ENCODE measurements at places on chromosomes 5 and 9. TPM values are rescaled to one million over a fixed set of nuclear protein-coding genes. Genes with fewer than 3 reads are reported as not detected.
A peak's percentile ranks its signal among the peaks of the same experiment; 100 is the strongest.

- no peak overlapping the region for H3K27ac ChIP-seq
- no peaks in the 10 kb centered on the region for H3K36me3 ChIP-seq
- no peaks in the 10 kb centered on the region for H3K27me3 ChIP-seq
- no peak overlapping the region for H3K4me3 ChIP-seq
- DNase-seq = no peak
These were observed 46.7 kb upstream of the MACIR start for GRCh38 chr5:103211576-103212561.

Gene ADRB2
- total RNA-seq = 3.4 TPM

Gene CDH9
- total RNA-seq = not detected

DNA sequence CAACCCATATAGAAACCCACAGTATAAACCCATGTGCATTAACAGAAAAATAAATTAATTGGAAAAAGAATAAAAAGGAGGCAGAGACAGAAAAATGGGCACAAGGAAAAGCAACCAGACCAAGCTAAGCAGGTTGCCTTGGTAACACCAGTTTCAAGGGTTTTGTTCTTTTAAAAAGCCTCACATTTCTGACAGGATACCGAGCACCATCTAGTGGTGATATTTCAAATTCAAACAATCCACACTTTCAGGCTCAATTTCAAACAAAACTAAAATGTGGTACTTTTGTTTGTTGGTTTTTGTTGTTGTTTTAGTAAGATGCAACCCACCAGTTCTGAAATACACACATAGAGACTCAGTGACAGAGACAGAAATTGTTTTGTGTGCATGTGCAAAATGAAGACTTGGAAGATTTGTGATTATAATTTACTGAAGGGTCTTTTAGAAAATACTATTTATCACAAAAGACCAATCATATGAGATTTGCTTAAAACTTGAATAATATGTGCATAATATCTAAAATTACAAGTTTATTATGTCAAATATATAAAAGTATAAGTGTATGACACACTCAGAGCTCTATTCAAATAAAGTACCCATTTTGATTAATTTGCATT lies 318.2 kb downstream of the SLCO4C1 start:
- H3K36me3 ChIP-seq = no peaks in the 10 kb centered on the region
- H3K27me3 ChIP-seq = no peaks in the 10 kb centered on the region
- peak; percentile 13 for DNase-seq
- H3K4me3 ChIP-seq = no peak overlapping the region
- H3K4me1 ChIP-seq = no peaks in the 10 kb centered on the region
- no peak overlapping the region for H3K27ac ChIP-seq

DNA sequence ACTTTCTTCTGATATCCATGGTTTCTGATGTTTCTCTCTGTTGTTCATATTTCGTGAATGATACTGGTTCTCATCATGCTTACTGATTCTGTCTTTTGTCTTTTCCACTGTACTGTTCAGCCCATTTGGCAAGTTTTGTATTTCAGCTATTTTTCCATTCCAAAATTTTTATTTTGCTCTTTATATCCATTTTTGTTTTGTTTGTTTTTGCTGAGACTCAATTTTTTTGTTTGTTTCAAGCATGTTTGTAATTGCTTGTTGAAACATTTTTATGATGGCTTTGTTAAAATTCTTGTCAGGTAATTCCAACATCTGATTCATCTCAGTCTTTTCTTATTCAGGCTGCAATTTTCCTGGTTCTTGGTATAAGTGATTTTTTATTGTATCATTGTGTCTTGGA lies 64.0 kb downstream of the ERCC6L2 start:
- no peak for DNase-seq
- H3K36me3 ChIP-seq = peaks cover 12% of the 10 kb centered on the region
- H3K27me3 ChIP-seq = no peaks in the 10 kb centered on the region
- H3K27ac ChIP-seq = no peak overlapping the region

DNA sequence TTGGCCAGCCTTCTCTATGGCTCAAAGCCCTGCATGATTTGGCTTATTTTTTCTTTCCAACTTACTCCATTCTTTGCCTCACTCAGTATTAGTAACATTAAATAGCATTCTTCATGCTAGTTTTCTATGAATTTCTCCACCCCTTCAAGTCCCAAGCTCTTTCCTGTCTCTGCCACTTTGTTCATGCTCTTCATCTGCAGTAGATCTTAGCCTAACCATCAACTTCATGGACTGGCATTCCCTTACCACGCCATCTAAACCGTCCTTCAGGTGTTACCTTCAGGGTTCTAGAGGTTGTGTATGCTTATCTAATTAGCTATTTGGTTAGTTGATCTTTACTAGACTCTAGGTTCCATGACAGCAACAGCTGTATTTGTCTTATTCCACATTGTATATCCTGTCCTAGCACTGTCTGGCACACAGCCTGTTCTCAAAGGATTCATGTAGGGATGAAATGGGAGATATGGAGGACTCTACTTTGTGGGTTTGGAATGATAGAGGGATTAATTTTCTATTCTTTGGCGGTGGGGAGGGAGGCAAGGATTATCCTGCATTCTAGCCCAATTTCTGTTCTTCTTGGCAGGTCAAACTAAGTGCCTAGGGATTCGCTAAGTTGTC lies 26.4 kb downstream of the TMEM167A start:
- no peak overlapping the region for H3K27ac ChIP-seq
- no peak overlapping the region for H3K4me3 ChIP-seq
- peaks cover 16% of the 10 kb centered on the region for H3K36me3 ChIP-seq
- H3K27me3 ChIP-seq = no peaks in the 10 kb centered on the region

GRCh38 chr5:2864515-2865105 lies 113.1 kb upstream of the IRX2 start:
- no peaks in the 10 kb centered on the region for H3K4me1 ChIP-seq
- no peak for DNase-seq
- H3K27me3 ChIP-seq = no peaks in the 10 kb centered on the region
- H3K4me3 ChIP-seq = no peak overlapping the region
- no peak overlapping the region for H3K27ac ChIP-seq

- H3K4me3 ChIP-seq = no peak overlapping the region
- no peak for DNase-seq
- H3K4me1 ChIP-seq = peaks cover 6% of the 10 kb centered on the region
- no peaks in the 10 kb centered on the region for H3K27me3 ChIP-seq
These were observed 16.8 kb upstream of the TCOF1 start for GRCh38 chr5:150340614-150341255.

Gene PCDHB12
- total RNA-seq = under 0.01 TPM

DNA sequence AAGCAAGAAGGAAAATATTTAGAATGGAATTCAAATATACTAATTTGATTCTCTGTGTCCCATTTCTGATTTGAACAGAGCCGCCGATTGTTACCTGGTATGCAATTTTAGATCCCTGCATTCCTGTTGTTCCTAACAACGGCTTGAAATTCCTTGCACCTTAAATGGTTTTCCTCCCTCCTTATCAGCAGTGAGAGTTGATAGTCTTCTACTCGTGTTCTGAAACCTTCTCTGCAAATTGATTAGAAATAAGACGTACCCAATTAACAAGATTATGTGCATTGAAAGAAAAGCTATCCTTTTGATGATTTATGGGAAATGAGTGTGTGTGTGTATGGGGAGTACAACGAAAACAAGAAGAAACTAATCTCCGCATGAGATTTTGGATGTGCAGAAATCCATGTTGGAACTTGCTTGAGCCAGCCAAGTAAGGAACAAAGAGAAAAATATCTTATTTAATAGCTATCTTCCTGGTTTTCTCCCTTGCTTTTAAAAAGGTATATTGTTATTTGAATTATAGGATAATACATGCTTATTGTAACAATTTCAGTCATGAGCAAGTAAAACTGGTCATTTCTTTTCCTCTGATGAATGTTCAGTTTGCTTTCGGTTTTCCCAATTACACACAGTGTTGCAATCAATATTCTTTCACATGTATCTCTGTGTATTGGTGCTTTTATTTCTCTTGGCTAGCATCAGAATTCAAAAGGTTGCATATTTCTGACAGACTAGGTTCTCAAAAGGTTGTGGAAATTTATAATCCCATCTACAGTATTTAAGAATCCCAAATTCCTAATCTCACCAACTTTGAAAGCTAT lies 211.1 kb upstream of the ACTBL2 start:
- H3K36me3 ChIP-seq = no peaks in the 10 kb centered on the region
- no peak overlapping the region for H3K4me3 ChIP-seq
- peaks cover 5% of the 10 kb centered on the region for H3K4me1 ChIP-seq
- peak; percentile 11 for DNase-seq
- no peak overlapping the region for H3K27ac ChIP-seq

Gene GPR21
- total RNA-seq = 0.28 TPM

- no peaks in the 10 kb centered on the region for H3K4me1 ChIP-seq
- H3K4me3 ChIP-seq = peak within 1 kb of the TSS; percentile 94
- H3K27me3 ChIP-seq = no peaks in the 10 kb centered on the region
These were observed at the start of gene PRR16 for GRCh38 chr5:120463991-120464626. PRR16 (plus strand) TSS chr5:120464300.

GRCh38 chr5:95777441-95777840 lies 45.1 kb downstream of the GLRX start:
- H3K4me1 ChIP-seq = peaks cover 21% of the 10 kb centered on the region
- H3K36me3 ChIP-seq = peaks cover 26% of the 10 kb centered on the region
- H3K27me3 ChIP-seq = no peaks in the 10 kb centered on the region
- H3K4me3 ChIP-seq = no peak overlapping the region

Gene MEGF10
- not detected for total RNA-seq

DNA sequence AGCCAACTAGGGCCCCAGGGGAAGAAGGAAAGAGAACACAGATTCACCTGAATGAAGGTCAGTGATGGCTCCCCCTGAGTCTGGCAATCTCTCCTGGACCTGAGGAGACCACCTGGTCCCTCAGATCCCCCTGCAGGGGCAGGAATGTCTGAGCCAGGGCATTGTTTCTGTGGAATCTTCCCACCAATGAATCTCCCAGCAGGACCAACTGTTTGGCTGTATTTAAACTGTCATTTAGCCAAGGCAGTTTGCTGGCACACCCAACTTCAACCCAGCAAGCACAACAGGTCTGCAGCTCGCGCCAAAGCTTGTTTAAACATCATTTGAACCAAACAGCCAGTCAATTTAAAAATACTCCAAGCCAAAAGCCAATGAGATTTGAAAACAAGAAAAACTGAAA lies 92.6 kb downstream of the SH3TC2 start:
- H3K4me1 ChIP-seq = peaks cover 23% of the 10 kb centered on the region
- no peaks in the 10 kb centered on the region for H3K36me3 ChIP-seq
- no peaks in the 10 kb centered on the region for H3K27me3 ChIP-seq
- no peak overlapping the region for H3K4me3 ChIP-seq
- no peak for DNase-seq

Gene FST
- total RNA-seq = 141 TPM

DNA sequence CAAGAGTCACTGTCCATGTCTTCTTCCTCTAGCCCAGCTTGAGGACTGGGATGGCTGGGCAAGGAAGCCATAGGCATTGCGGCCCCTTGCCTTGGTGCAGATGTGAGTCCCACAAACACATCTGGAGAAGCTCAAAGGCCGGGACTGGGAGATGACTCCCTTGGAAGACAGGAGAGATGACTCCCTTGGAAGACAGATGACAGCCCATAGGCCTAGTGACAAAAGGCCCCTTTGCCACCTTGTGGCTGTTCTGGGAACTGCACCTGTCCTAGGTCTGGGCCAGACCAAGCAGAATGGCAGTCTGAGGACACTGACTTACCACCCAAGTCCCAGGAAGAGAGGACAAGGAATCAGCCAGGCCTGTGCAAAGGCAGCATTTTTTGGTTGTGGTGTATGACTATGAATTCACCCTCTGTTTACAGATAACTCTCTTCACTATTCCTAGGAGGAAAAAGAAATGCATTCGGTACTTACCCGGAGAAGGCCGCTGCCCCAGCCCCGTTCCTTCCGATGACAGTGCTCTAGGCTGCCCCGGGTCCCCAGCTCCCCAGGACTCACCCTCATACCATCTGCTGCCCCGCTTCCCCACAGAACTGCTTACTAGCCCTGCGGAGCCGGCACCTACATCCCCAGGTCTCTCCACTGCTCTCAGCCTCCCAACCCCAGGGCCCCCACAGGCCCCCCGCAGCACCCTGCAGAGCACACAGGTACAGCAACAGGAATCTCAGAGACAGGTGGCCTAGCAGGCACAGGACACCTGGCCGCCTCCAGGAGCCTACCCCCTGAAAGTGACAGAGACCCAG lies 30.8 kb downstream of the SKP1 start:
- DNase-seq = peak; percentile 64
- peak overlapping the region; percentile 22 for H3K27ac ChIP-seq
- H3K27me3 ChIP-seq = no peaks in the 10 kb centered on the region
- H3K4me1 ChIP-seq = peaks cover 17% of the 10 kb centered on the region
- H3K36me3 ChIP-seq = peaks cover 51% of the 10 kb centered on the region
- H3K4me3 ChIP-seq = no peak overlapping the region

- peaks cover 2% of the 10 kb centered on the region for H3K36me3 ChIP-seq
- H3K27me3 ChIP-seq = no peaks in the 10 kb centered on the region
- H3K27ac ChIP-seq = no peak overlapping the region
These were observed 2.1 kb downstream of the C9orf153 start for GRCh38 chr9:86257391-86257790.

Gene SHISAL2B
- total RNA-seq = not detected

Gene IL17B
- total RNA-seq = 0.28 TPM

GRCh38 chr5:1009359-1010180 lies 968 bp downstream of the NKD2 start:
- H3K36me3 ChIP-seq = no peaks in the 10 kb centered on the region
- H3K4me3 ChIP-seq = no peak overlapping the region
- H3K4me1 ChIP-seq = no peaks in the 10 kb centered on the region
- H3K27ac ChIP-seq = no peak overlapping the region
- no peak for DNase-seq

Gene S1PR3
- total RNA-seq = 31.1 TPM

DNA sequence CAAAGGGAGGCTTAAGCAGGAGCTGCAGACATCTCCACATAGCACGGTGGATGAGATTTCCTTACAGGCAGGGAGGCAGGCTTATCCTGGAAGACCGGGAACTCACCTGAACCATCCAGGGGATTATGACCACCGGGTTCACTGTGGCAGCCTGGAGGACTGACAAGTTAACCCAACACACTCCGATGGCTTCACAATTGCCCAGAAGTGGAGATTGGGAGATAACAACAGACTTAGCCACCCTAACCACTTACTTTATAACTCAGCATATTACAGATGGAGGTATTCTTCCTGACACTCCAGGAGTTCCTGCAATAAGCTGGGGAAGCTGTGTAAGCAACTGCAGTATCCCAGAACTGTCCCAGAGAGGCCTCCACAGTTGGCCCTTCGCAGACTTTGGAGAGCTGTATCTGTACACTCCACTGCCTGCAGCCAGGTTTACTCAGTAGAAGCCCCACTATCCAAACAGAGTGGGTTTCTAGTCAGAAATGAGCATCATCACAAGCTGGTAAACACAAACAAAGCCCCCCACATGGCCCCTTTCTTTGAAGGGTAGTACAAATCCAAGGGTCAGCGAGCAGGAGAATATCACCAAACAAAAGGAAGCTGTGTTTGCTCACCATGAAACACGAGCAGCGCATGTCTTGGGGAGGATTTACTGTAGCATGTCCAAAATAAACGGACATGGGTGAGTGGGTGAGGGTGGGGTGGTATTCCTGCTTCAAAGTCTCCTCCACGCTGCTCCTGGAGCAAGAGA lies 462.2 kb downstream of the RASEF start:
- no peak overlapping the region for H3K27ac ChIP-seq
- no peak overlapping the region for H3K4me3 ChIP-seq
- DNase-seq = no peak
- H3K4me1 ChIP-seq = peaks cover 20% of the 10 kb centered on the region

Data from IMR-90 (cell line).